ENCODE measurements at places on chromosomes 4 and X.

DNA sequence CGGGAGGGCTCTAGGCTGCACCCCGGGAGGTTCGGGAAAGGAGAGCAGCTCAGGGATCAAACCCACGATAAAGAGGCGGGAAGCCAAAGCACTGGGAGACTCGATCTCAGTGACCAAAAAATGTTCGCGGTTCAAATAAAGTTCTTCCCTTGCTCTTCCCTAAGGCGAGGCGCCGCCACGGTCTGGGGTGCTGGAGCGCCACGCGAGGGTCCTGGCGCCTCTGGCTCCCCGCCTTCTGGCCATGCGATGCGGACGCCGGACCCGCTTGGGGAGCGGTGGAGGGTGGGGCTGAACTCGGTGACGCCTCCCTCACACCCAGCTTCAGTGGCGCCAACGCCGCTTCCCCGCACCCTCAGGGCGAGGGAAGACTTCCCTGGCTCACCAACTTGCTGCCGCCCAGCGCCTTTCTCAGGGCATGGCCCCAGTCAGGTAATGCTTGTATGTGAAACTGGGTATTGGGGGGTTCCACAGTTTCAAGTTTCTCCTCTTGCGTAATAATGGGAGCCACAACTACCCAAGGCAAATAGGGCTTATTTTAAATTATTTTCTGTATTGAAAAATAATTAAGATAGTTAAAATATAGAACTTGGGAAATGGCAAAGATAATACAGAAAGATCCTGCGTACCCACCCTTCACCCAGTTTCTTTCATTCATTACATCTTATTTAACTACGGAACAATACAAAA lies at the start of gene QRFPR:
Gene QRFPR, minus strand, starts transcription at position 243 of the 687 bp plus-strand sequence. CDS start 371 bp downstream, outside the sequence.
- DNase-seq: no peak

DNA sequence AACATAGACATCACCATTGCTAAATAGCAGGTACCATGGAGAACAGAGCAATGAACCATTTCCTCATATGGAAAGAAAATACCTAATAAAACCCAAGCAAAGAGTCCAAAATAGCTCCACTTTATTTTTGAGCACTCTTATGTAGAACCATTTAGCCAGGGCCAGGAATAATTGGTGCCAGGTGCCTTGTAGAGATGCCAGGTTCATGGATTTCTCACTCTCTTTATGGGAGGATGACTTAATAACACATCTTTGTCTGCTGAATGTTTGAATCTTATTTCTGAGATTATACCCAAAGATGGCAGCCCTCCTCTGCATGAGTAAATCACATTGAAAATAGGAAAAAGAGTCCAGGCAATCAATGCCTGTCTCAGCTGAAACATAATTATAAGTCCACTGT lies 212.3 kb upstream of the SFRP2 start:
- DNase-seq: no peak

GRCh38 chr4:102678695-102679335 lies 82.0 kb downstream of the MANBA start:
- DNase-seq: no peak

GRCh38 chr4:25161593-25161950 lies 1.3 kb upstream of the SEPSECS start:
- DNase-seq: peak; percentile 39

DNA sequence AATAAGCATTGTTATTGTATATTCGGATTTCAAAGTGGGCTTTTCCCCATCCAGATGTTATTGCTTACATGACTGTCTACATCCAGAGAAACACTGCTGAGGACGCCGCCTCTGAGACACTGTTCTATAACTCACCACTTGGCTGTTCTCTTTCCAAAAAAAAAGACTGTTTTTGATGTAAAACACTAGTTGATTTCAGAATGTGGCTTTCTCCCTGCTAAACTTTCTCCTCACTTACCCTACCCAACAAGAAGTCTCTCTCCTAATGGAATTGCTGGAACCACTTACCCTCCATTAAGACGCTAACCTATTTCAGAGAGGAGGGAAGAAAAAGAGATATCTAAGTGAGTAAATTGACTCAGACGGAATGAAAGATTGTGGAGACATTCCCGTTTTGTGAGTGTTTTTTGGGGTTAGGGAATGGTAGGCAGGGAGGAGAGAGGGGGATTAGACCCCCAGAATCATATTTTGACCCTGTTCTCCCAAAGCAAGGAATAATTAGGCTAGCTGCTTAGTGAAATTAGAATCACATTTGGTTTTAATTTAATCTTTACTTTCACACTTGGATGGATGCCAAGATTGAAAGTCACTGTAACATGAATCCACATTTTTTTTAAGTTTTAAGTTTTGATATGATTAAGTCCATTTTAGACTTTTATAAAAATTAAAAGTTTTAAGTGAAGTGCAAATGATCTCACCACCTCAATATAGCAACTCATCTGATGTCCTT lies 174.9 kb downstream of the CHIC2 start:
- no peak for DNase-seq

- DNase-seq: no peak
These were observed 33.6 kb upstream of the HGFAC start for GRCh38 chr4:3407930-3408792.

- DNase-seq: no peak
These were observed 39.4 kb downstream of the LDB2 start for GRCh38 chr4:16859031-16859430.

DNA sequence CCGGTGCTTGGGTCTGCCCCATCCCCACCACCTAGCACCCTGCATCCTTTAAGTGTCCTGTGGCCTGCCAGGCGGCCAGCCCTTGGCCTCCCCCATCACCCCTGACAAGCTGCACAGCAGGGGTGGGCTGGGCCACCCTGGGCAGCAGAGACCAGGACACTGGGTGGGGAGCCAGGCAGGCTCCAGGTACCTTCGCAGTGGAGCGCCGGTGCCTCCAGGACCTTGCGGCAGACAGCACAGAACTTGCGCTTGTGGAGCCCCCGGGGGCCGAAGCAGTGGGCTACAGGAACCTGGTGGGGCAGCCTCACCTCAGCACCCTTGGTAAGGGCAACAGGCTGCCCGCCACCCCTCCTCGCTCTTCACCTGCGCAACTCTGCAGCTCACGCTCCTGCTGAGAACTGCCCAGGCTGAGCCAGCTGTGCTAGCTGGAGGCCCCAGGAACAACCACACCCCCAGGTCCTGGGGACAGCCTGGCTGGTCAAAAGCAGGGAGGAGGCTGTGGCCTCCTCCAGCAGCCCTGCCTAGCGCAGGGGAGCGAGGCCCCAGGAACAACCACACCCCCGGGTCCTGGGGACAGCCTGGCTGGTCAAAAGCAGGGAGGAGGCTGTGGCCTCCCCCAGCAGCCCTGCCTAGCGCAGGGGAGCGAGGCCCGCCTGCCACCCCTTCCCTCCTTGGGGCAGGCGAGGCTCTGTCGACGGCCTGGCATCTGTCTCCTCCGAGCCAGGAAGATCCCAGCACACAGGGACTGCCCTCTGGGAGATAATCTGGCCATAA lies 4.6 kb downstream of the DGKQ start:
- no peak for DNase-seq

GRCh38 chr4:2765832-2766526 lies 9.8 kb upstream of the TNIP2 start:
- DNase-seq: no peak

DNA sequence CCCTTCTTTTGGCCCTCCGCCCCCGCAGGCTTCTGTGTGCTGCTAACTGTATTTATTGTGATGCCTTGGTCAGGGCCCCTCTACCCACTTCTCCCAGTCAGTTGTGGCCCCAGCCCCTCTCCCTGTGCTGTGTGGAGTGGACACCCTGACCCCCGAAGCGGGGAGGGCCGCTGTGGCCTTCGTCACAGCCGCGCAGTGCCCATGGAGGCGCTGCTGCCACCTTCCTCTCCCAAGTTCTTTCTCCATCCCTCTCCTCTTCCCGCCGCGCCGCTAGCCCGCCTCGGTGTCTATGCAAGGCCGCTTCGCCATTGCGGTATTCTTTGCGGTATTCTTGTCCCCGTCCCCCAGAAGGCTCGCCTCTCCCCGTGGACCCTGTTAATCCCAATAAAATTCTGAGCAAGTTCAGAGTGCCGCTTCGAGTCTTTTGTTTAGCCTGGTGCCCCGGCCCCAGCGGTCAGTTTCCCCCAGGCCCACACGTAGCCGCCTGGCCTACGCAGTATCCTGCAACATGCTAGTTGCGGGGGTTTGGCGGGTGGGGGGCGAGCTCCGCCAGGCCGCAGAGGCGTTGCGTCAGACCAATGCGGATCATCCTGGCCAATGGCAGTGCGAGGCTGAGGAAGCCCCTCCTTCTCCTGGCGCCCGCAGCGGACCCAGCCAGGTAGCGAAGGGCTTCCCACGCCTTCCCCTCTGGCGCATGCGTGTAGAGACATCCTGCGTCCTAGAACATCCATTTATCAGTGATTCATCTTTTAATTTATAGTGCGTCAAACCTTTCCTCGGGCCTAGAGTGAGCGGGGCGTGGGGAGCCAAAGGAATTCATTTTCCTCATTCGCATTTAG lies 5.6 kb upstream of the KANTR start:
- no peak for DNase-seq

GRCh38 chr4:79964400-79965211 lies 108.4 kb downstream of the ANTXR2 start:
- DNase-seq: no peak

- DNase-seq: peak; percentile 72
These were observed 41.0 kb downstream of the FNIP2 start for GRCh38 chr4:158809611-158810486.

GRCh38 chr4:94650690-94651089 lies 107.1 kb upstream of the BMPR1B start:
- no peak for DNase-seq

GRCh38 chr4:40733752-40734151 lies 16.0 kb upstream of the NSUN7 start:
- no peak for DNase-seq

DNA sequence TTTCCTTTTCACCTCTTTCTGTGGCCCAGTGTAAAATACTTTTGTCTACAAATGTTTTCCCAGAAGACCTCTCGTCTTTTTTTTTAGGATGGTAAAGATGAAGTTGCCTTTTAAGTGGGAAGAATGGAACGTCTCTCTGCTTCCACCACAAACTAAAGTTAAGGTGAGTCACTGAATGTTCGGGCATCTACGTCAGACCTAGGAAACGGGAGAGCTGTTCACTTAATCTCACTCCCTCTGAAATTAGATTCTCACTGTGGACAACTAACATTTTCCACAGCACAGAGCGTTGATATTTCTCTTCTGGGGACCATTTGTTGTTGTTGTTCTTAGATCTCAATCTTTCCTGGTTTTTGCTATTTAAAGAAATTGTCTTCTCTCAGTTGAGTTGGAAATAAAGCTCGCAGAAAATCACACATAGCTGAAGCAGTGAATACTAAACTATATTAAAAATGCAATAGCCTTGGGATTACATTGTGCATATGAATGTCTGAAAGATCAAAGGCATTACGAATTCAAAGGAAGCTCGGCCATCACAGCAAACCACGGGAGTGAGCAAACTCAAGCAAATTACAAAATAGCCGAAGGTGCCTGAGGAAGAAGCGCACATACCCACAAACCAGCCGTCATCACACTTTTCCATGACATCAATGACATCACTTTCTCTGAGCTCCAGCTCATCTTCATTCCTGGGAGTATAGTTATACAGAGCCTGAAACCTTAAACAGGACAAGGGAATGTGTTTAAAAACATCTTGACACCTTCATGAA lies 53.9 kb upstream of the PDLIM3 start:
- no peak for DNase-seq

- peak; percentile 13 for DNase-seq
These were observed 102.9 kb downstream of the TSPAN7 start for GRCh38 chrX:38664285-38664684.

- DNase-seq: no peak
These were observed 439.5 kb downstream of the GRXCR1 start for GRCh38 chr4:43332052-43332425.

GRCh38 chr4:42703813-42704212 lies 46.9 kb upstream of the ATP8A1 start:
- no peak for DNase-seq

- no peak for DNase-seq
These were observed 135.1 kb downstream of the CHIC2 start for GRCh38 chr4:53929311-53929710.

DNA sequence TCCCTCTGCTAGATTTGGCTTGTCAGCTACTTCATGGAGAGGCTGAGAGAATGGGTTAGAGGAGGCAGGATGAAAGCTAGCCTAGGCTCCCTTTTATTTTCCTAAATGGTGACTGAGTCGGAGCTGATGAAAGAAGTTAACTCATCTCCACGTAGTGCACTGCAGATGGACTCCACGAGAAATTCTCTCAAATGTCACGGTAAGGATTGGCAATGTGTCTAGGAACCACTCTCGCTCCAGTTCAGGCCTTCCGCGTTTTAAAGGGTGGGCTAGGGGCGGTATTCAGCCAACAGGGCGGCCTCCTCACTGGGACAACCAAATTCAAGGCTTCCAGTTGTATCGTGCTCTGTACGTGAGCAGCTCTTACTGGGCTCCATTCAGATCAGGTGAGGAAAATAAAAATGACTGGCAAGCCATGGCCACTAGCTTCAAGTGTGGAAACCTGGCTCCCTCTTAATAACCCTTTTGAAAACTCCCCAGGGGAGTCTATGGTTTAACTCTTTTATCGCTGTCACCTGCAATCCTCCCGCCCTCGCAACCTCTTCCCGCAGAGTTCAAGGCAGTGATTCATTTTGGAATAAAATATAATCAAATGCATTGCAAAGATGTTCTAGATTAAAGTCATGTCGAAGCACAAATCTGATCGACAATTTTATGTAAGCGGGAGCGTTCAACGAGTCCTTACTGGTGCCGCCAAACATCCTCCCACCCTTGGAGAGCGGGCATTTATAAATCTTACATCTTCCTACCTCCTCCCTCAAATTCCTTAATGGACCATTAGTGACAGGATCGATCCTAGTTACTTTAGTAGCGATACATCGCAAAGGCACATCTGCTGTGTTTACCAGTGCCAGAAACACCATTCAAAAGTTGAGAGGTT lies 1.2 kb downstream of the SPOCK3 start:
- no peak for DNase-seq
